ENCODE measurements at places on chromosomes 6 and 20.

GRCh38 chr6:5516036-5516435 lies 254.7 kb downstream of the FARS2 start:
- ATAC-seq = no peak

GRCh38 chr6:12535586-12536314 lies 180.8 kb upstream of the PHACTR1 start:
- no peak for ATAC-seq

- ATAC-seq = no peak
These were observed 75.5 kb downstream of the NOL4L start for GRCh38 chr20:32509639-32510066.

- ATAC-seq = peak; percentile 77
These were observed 9.1 kb upstream of the SERPINB6 start for GRCh38 chr6:2980465-2980855.

DNA sequence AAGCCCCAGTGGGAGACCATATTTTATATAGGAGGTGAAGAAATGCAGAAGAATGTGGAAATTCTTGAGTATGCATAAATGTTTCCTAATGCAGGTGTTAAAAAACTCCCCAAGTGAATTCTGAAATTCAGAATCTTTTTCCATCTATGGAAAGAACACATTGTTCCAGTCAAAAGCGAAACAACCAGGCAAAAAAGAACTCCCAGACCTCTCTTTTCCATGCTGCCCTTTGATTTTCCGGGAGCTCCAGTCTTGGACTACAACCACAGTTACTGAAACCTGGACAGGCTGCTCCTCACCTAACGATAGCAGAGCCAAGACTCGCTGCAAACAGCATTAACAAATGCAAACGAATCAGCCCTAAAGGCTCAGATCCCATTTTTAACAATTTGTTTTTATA lies 108.7 kb upstream of the CNKSR3 start:
- ATAC-seq = no peak

DNA sequence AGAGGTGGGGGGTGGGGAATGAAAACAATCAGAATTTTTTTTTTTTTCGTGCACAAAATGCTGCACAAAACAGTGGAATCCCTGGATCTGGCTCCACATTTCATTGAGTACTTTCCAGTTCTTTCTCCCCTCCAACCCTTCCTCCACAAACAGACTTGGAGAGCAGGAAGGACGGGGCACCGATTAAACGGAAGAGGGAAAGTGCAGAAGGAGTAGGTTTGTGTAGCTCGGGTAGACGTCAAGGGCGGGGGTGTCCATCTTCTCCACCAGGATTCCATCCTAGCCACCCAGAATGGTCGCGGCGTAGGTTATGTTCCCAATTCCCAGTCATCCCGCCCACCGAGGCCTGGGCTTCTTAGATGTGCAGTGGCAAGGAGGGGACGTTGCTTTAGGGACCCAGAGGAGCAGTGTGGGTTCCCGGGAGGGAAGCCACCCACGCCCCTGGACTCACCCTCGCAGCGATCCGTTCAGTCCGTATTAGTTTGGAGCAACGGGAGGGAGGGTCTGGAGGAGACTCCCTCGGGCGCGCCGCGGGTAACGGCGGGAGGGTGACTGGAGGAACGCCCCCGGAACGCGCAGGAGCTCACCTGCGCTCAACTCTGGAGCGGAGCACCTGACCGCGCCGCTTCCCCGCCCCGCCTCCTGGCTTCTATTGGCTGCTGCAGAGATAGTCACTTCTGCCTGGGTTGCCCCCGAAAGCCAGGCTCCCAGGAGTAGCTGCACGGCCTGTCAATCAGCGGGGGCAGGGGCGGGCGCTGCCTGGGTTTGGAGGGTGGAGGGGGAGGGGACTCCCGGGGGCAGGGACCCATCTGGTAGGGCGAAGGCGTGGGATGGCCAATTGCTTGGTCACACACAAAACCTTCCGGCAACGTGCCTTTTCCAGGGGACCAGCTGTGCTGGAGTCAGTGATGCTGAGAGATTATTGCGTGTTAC lies at the start of gene ENPP5:
Gene ENPP5, minus strand, starts transcription at position 624 of the 933 bp plus-strand sequence. CDS start 2,718 bp downstream, outside the sequence.
- peak; percentile 90 for ATAC-seq

DNA sequence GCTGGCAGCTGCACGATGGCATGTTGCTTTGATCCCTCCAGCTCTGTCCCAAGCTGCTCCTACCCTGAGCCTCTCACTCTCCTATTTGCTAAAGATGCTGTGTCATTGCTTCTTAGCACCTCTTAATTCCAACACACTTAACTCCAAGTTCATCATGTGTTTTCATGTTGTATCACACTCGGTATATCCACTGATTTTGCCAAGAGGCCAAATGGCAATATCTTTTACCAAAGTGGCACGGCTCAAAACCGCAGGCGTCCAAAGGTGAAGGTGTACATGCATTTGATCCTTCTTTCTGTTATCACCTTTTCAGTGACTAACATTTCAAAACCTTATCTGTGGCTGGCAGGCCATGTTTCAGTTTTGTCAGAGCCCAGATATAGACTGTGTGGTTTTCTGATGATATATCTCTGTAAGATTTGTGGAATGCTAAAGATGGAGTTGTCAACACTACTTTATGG lies 217.0 kb downstream of the TBX18 start:
- no peak for ATAC-seq

DNA sequence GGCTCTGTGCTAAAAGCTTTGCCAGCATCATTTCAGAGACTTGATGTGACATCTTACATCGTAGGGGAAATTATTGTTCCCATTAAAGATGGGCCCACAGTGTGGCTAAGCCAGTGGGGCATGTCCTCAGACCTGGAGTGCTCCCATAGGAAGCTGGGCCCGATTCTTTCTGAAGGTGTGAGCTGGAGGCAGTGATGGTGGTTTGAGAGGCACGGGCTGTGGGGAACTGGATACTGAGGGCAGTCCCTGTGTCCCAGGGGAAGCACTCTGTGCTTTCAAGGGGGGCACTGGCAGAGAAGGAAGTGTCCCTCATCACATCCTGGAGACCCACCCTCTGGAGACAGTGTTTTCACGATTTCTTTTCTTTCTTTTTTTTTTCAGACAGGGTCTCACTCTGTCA lies 8.6 kb upstream of the FAM110A start:
- ATAC-seq = no peak

- ATAC-seq = no peak
These were observed 149.2 kb upstream of the EXOC2 start for GRCh38 chr6:842141-842540.

DNA sequence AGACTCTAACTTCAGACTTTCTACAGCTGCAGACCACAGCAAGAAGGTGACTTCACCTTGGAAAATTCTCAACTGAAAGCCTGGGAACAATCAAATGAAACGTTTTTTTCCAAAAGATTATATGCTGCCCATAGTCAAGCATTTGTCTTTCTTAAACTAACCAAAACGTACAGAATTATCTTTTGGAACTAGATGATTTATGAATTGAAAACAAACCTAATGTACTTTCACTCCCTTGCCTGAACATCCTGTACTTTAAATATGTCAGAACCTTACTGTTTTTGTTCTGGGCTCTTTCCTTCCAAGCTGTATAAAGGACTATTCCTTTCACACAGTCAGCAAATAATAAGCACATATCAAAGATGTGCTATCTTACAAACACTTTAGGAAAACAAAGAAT lies 62.4 kb upstream of the TNFAIP3 start:
- no peak for ATAC-seq

DNA sequence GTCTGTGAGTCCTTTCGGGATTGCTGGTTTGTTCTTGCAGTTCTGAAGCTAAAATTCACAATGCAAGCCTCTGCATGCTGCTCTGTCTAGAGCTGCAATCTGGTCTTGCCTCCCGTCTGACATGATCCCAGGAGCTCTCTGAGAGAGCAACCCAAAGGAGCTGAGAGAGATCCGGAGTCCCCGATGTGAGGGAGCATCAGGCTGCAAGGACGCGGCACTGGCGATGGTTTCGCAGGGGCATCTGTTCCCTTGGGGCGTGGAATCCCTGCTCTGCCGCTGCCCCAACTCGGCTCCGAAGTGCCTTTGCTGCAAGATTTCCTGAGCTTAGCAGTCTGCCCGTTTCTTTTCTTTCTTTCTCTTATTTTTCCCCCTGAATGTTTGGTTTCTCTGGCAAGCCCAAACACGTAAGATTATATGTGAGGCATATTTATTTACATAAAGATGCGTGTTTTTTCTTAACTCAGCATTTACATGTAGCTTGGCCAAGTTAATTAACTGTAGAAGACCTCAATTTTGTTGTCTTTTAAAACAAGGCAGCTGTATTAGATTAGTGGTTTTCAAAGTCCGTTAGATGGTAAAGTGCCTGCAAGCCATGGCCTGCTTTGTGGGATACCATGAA lies 873.0 kb downstream of the KIF16B start:
- no peak for ATAC-seq

- ATAC-seq = no peak
These were observed 241.9 kb upstream of the MOCS1 start for GRCh38 chr6:40176152-40176551.

DNA sequence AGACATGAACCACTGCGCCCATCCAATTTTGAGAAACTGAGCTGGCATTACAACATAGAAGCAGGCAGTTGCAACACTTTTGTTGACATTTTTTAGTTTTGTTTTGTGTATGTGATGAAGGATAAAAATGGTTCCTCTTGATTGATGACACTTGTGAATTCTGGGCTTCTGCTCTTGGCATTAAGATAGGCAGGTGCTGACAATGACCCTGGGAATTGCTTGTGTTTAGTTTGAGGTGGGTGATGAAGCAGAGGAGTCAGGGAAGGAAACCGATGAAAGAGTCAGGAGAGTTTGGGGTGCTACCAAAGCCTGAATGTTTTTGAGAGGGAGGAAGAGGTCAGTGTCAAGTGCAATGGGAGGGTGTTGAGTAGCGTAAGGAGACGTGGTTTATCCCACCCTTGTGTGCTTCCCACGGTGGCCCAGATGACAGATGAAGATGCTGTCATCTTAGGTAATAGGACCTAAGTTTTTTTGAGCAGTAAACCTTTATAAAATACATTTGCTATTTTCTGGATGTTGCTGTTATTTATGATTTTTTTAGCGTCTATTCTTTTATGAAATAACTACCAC lies 19.4 kb downstream of the CDS2 start:
- ATAC-seq = no peak

DNA sequence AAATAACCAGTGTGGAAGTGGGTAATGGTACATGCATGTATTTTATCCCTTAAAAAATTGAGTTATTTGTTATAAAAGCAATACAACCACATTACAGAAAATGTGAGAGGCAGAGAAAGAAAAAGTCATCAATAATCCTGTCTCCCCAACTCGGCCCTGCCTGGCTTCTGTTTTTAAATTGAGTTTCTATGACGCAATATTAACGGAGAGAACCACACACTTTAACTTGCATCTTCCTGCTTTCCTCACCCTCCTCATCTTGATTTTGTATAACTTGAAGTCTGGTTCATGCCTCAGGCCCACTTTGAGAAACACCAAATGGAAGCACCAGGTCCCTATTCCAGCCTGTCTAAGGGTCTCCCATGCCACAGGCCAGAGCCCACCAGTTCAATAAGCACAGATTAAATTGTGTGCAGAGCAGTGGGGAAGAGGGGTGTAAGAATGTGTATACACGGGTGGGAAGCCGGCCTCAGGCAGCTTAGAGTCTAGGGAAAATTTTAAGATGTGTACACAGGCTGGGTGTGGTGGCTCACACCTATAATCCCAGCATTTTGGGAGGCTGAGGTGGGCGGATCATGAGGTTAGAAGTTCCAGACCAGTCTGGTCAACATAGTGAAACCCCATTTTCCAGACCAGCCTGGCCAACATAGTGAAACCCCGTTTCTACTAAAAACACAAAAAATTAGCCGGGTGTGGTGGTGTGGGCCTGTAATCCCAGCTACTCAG lies 15.9 kb downstream of the KCNK5 start:
- no peak for ATAC-seq

- ATAC-seq = peak; percentile 50
These were observed 42.0 kb upstream of the ESR1 start for GRCh38 chr6:151765444-151765886.

GRCh38 chr6:77466055-77466450 lies 2.8 kb upstream of the HTR1B start:
- peak; percentile 48 for ATAC-seq

- no peak for ATAC-seq
These were observed 167.2 kb downstream of the ARID1B start for GRCh38 chr6:156944412-156944811.

- ATAC-seq = no peak
These were observed 655.9 kb upstream of the MAN1A1 start for GRCh38 chr6:120005292-120005976.

- peak; percentile 31 for ATAC-seq
These were observed 13.9 kb upstream of the KLHL31 start for GRCh38 chr6:53679446-53679933.

DNA sequence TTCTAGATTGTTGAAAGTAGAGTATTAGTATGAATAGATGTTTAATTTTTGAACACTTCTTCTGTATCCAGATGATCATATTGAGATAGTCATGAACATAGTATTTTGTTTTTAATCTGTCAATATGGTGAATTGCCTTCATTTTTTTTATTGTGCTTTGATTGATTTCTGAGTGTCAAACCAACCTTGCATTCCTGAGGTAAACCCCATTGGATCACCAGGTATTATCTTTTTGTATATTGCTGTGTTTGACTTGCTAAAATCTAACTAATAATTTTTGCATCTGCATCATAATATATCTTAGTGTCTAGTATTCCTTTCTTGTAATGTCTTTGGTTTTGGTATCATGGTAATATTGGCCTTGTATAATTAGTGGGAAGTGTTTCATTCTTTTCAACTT lies 25.5 kb downstream of the SERPINB1 start:
- no peak for ATAC-seq

DNA sequence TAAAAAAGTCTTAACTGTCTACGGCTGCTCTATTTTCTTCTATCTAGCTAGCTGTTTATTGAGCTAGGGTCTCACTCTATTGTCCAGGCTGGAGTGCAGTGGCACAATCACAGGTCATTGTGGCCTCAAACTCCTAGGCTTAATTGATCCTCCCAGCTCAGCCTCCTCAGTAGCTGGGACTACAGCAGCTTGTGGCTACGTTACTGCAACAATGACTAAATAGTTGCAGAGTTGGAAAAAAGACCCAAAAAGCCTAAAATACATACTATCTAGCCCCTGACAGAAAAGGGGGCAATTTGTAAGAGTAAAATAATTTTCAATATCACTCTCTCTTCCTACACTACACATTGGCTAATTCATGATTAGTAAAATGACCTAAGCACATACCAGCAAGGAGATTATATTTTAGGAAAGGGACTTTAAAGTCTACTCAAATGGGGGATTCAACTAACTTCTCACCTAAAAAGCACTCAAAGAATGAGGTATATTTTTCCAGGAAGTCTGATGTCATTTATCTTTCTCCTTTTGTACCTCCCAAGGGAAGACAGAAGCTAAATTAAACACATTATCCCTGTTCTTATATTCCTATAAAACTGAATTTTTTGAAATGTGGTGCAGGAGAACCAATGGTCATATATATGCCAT lies 82.8 kb downstream of the ZMYND8 start:
- ATAC-seq = no peak

- ATAC-seq = no peak
These were observed 224.4 kb downstream of the TPBG start for GRCh38 chr6:82588020-82588419.

DNA sequence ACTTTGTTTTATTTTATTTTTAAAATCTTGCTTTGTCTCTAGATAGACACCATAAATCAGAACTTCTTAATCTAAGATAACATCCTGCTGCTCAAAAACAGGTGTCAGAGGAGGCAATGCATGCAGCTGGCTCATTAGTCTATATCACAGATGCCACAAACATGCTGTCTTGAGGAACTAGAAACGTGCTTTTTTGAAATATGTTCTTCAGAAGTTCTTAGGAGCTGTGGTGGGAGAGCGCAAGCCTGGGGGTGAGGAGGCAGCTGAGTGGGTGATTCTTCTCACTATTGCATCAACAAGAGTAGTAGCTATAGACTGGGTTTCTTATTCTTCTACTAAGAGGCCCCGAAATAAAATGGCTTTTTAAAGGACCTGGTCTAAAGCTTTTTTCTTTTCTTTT lies 23.4 kb downstream of the IL22RA2 start:
- ATAC-seq = no peak
